ENCODE measurements at places on chromosomes 3 and 15. TPM values are rescaled to one million over a fixed set of nuclear protein-coding genes. Genes with fewer than 3 reads are reported as not detected.

The PLCL2 gene
- 35.8 TPM for total RNA-seq

DNA sequence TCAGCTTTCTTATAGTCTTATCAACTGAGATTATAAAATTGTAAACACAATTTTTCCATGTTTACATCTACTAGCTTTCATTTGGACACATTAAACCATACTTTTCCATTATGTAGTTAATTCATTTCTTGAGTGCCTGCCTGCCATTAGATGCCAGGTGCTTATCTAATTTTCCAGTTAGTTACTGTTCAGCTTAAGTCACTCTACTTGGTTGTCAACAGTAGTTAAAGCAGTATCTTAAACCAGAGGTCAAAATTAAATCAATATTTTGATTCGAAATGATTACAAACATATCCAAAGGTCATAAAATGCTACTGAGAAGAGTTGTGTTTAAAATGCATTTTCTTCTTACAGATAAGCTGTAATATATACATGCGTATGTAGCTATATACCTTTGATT, 56.2 kb upstream of the UBP1 start:
- no peaks in the 10 kb centered on the region for H3K27me3 ChIP-seq
- H3K27ac ChIP-seq = no peak overlapping the region
- no peaks in the 10 kb centered on the region for H3K4me1 ChIP-seq
- H3K4me3 ChIP-seq = no peak overlapping the region
- H3K36me3 ChIP-seq = peaks cover 28% of the 10 kb centered on the region
- DNase-seq = no peak

GRCh38 chr15:40121911-40122638, 13.4 kb upstream of the BMF start:
- no peak for DNase-seq
- peaks cover 8% of the 10 kb centered on the region for H3K27me3 ChIP-seq

GRCh38 chr15:39543651-39544050, 37.2 kb upstream of the THBS1 start:
- H3K4me1 ChIP-seq = no peaks in the 10 kb centered on the region
- no peak for DNase-seq

GRCh38 chr3:129615751-129616281, 9.3 kb upstream of the PLXND1 start:
- H3K4me3 ChIP-seq = no peak overlapping the region
- peaks cover 7% of the 10 kb centered on the region for H3K4me1 ChIP-seq
- H3K27me3 ChIP-seq = peaks cover 3% of the 10 kb centered on the region
- no peak overlapping the region for H3K27ac ChIP-seq
